ENCODE measurements at places on chromosomes 13 and 19. TPM values are rescaled to one million over a fixed set of nuclear protein-coding genes. Genes with fewer than 3 reads are reported as not detected.

- no peak for DNase-seq
Observed at GRCh38 chr19:3407556-3408516, 41.5 kb downstream of the NFIC start.

The SGCG gene
- not detected for total RNA-seq

GRCh38 chr19:30144242-30144758, 202.3 kb downstream of the URI1 start:
- no peak for DNase-seq

DNA sequence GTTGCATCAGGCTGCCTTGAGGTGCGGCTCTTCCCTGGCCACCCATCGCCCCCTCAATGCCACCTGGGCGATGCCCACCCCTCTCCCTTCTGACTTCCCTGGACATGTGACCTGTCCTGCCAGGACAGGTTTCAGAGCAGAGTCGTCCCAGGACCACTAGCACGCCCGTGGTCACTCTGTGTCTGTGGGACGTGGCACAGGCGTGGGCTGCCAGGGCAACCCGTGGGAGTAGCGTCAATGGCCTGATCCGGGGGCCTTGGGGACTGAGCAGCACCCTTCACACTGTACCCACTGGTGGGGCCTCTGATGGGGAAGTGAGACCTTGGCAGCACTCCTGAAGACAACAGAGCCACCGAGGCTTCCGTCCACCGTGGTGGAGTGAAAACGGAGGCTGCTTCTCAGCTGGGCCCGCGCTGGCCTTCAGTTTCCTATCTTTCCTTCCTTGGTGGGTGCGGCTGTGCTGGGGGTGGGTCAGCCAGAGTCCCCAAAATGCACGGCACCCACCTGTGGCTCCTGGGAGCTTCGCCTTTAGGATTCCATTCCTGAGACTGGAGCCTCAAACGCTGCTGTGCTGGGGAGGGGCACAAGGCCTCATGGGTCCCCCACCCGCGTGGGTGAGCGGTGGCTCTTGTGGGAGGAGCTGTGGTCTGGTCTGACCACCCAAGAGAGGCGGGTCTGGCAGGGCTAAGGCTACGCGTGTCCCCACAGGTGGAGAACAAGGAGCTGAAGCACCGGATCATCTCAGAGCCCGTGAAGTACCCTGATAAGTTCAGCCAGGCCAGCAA, 26.7 kb upstream of the TMEM255B start:
- no peak for DNase-seq
